ENCODE measurements at places on chromosomes 3 and 15. TPM values are rescaled to one million over a fixed set of nuclear protein-coding genes. Genes with fewer than 3 reads are reported as not detected.

HIGD2B gene
- polyA plus RNA-seq, result not detected

HGD gene
- polyA plus RNA-seq, result not detected

LRTM1 gene
- not detected for polyA plus RNA-seq

CDC25A gene
- polyA plus RNA-seq, result 0.94 TPM

AHSG gene
- polyA plus RNA-seq, result not detected

PBRM1 gene
- polyA plus RNA-seq, result 10.5 TPM

MAP6D1 gene
- 8.7 TPM for polyA plus RNA-seq

PSTPIP1 gene
- polyA plus RNA-seq, result not detected

LDHAL6B gene
- polyA plus RNA-seq, result not detected

CCDC9B gene
- polyA plus RNA-seq, result 0.11 TPM

DLL4 gene
- not detected for polyA plus RNA-seq

BCL2A1 gene
- not detected for polyA plus RNA-seq

TMC3 gene
- polyA plus RNA-seq, result not detected

KIF15 gene
- polyA plus RNA-seq, result 0.28 TPM

BOC gene
- polyA plus RNA-seq, result 3.7 TPM

CCDC14 gene
- polyA plus RNA-seq, result 27.8 TPM

SUSD5 gene
- polyA plus RNA-seq, result 0.62 TPM

CAND2 gene
- polyA plus RNA-seq, result 2.6 TPM

PLEKHO2 gene
- 0.57 TPM for polyA plus RNA-seq

FANCD2OS gene
- not detected for polyA plus RNA-seq

PLSCR2 gene
- polyA plus RNA-seq, result 9.1 TPM

IL17RD gene
- polyA plus RNA-seq, result 0.56 TPM

FES gene
- not detected for polyA plus RNA-seq

FETUB gene
- polyA plus RNA-seq, result not detected
